ENCODE measurements at places on chromosomes 12 and 14.
A peak's percentile ranks its signal among the peaks of the same experiment; 100 is the strongest.

- no peak for DNase-seq
These were observed 67.1 kb downstream of the CPNE8 start for GRCh38 chr12:38838056-38838850.

DNA sequence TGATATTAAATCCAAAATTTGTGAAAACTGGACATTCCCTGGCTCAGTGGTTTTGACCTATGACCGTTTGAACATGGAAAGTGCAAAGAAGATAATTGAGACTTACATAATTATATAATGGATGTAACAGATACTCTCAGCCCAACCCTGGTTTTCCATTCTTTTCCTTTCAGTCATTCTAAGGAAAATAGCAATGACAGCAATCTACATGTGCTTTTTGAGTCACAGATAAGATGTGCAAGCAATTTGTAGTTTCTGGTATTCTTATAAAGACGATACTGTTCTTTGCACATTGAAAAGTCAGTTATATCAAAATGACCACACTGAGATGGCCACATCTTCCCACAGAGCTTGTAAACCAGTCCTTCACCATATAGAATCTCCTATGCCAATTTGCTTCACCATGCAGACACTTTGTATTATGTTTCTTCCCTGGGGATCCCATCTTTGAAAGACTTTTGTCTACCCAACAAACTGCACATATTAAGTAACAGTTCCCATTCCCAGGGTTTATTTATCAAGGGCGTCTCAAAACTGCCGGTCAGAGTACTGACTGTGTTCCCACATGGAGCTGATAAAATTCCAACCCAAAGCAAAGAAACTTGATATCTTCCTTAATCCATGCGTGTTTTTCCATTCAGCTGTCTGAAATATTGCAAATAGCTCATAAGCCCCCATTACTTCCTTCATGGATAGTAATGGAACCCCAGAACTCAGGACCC lies 34.8 kb downstream of the PLXNC1 start:
- no peak for DNase-seq

DNA sequence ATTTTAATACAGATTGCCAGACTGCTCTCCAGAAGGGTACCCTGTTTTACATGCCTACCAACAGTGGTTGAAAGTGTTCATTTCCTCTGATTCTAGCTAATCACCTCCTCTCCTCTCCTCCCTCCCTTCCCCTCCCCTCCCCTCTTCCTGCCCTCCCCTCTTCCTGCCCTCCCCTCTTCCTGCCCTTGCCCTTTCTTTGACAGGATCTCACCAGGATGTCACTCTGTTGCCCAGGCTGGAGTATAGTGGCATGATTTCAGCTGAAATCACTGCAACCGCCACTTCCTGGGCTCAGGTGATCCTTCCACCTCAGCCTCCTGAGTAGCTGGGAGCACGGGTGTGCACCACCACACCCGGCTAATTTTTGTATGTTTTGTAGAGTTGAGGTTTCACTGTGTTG lies 24.7 kb downstream of the APAF1 start:
- DNase-seq: no peak

- peak; percentile 75 for DNase-seq
These were observed 29.0 kb downstream of the LTBP2 start for GRCh38 chr14:74582910-74583581.

- DNase-seq: no peak
These were observed 405.4 kb upstream of the MIS18BP1 start for GRCh38 chr14:45658226-45658916.

- DNase-seq: no peak
These were observed 198.6 kb downstream of the BCL11B start for GRCh38 chr14:99073431-99073830.

DNA sequence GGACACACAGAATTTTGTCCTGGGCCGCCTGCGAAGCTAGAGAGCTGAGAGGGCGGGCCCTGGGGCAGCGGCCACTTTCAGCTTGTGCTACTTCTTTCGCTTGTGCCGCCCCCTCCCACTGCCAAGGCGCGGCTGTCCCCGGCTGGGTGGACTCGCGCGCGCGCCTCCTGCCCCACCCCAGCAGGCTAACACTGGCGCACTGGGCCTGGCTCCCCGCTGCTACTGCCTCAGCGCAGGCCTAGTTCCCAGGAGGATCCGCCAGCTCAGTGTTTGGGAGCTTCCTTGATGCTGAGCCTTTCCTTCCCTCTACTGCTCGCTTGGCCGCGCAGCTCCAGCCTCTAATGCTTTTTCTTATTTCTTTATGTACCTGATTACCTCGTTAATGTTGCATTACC lies 27.4 kb upstream of the METAP2 start:
- peak; percentile 74 for DNase-seq

DNA sequence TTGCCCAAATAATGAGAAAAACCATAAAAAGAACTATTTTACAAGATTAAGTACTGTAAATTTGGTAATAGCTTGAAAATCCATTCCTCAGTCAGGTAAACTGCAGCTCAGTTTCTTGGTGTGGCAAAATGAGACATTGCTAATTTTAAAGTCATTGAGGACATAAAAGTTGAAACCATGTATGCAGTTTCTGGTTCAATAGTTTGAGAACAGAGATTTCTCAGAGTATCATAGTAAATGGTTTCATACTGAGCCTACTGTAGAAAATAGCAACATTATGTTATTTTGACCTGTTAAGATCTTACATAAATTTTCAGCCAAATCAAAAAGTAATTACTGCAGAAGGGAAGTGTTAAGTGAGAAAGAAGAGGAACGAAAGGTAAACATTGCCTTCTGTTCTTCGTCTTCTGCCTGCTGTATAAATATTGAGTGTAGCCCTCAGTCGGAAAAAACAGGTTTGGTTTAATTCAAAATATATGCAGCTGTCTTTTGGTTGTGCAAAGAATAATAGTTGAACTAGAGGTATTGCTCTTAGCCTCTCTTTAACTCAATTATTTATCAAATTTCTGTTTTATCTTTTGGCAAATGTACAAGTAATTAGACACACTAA lies 119.6 kb downstream of the SYNE2 start:
- no peak for DNase-seq

DNA sequence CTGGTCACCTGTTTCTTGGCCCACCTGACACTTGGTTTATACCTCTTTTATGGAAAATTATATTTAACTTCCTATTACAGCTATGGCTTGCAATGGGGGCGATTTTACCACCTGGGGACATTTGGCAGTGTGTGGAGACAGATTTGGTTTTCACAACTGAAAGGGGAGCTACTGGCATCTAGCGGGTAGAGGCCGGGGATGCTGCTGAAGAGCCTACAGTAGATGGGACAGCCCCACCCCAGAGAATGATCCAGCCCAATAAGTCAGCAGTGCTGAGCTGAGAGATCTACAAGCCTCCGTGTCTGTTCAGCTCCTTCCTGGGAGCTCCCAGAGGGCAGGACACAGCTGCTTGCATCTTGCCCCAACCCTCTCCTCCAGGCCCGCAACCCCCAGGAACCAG lies 302.8 kb downstream of the CACNA1C start:
- no peak for DNase-seq

- no peak for DNase-seq
These were observed 46.7 kb upstream of the ATP2A2 start for GRCh38 chr12:110234331-110234751.

DNA sequence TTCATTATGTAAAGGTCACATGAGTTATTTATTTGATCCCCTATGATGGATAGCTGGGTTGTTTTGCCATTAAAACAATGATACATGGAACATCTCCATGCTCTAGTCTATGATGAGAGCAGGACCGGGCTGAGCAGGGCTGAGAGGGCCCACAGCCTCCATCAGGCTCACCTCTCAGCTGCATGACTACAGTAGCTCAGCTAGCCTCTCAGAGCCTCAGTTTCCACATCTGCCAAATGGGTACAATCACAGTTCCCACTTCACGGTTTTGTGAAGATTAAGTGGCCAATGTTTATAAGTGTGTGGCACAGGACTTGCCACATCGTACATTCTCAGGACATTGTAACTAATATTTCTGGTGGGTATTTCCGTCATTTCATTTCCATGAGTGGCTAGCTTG lies 19.9 kb upstream of the MYL2 start:
- no peak for DNase-seq

DNA sequence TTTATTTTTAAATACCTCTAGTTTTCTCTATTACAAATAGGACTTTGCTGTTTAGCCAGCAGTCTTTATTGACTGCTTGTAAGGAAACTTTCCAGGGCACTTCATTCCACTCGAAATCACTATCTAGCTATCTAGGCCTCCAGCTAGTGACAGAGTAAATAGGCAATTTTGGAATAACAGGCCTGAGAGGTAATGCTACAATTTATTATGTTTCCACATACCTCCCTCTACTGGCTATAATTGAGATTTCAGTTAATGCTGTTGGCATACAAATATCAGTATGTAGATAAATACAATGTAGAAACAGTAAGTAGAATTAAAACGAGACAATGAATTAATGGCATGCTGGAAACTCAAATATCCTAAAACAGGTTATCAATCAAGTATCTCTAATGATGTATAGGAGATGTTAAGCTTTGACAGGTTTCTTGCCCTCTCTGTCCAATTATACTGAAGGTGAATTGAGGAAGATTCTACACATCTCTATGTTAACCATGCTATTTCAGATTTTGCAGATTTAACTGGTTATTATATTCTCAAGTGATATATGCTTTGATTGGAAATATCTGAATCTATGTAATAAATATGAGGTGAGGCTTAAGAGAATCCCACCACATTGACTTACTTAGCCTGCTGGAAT lies 7.2 kb downstream of the DTD2 start:
- DNase-seq: no peak

DNA sequence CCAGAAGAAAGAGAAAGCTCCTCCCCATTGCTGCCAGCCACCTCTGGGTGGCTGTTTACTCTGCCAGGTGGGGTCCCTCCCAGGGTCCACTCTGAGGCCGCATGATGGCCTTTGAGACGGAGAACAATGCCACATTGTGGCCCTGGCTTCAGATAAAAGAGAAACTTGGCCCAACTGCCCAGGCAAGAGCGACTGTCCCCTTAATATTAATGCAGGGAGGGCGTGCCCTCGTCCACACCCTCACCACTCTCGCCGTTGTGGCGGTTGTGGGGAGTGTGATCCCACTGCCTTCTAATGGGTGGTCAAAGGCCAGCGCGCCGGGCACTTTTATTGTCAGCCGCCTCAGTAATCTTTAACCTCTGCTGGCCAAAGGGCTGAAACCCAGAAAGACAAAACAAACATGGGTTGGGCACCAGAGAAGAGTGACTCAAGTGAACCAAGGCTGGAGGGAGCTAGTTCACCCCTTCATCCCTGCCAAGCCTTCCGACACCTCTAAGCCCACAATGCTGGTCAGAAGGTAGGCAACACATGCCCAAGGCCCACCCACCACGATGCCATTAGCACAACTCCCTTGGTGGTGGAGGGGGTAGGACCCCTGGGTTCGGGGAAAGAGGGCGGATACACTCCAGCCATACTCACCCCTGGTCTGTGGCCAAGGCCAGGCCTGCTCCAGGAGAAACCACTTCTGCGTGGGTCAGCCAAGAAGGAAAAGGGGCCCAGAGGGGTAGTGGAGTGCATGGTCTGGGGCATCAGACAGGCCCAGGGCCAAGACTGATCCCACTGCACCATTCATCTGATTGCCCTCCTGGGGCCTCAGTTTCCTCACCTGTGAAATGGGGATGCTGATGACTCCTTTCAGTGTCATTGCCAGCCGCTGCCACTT lies 44.5 kb upstream of the BCL11B start:
- DNase-seq: no peak

DNA sequence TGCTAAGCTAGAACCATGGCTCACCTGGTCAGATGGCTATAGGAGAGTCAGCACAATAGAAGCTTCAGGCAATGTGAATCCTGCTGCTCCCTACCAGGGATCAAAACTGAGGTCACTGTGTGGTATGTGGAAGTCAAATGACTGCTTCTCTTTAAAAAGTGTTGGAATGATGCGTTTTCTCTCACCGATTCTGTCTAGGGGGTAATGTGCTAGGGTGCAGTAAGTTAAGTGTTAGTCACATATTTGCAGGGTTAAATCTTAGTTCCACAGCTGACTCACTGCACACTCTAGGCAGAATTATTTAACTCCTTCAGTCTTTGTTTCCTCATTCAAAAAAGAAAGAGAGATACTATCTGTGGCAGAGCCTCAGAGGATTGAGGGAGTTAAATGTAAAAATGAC lies 696.6 kb downstream of the DIO2 start:
- DNase-seq: no peak

DNA sequence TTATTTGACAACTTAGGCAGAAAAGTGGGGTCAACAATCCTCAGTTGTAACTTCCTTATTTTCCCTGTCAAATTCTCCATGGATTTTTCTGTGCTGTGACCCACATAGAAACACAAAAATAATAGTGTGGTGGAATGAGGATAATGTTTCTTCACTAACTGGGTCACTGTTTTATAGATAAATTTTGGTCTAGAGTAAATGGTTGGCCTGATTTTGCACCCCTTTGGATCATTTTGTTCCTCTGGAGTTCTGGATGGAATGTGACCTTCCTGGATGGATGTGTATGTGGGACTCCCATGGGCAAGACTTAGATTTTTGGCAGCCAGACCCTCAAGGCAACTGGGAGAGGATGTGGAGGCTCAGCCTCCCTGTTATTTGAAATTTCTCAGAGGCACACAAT lies 52.7 kb upstream of the RNU6-8 start:
- DNase-seq: no peak

- no peak for DNase-seq
These were observed 31.9 kb downstream of the KCTD10 start for GRCh38 chr12:109445191-109445609.

GRCh38 chr14:74507840-74508239 lies 14.3 kb downstream of the ISCA2 start:
- DNase-seq: no peak

- no peak for DNase-seq
These were observed 172.2 kb downstream of the PRKD1 start for GRCh38 chr14:29755311-29756018.

GRCh38 chr14:95026851-95027463 lies 130.4 kb downstream of the DICER1 start:
- DNase-seq: no peak

All from Right ventricle myocardium inferior (tissue), 1 donor.